ENCODE measurements at places on chromosomes 12 and 14.

- ATAC-seq, result no peak
Measured at GRCh38 chr14:82046512-82047226, 513.0 kb upstream of the SEL1L start.

- ATAC-seq, result no peak
Measured at GRCh38 chr14:99616832-99617800, 13.1 kb upstream of the CCDC85C start.

DNA sequence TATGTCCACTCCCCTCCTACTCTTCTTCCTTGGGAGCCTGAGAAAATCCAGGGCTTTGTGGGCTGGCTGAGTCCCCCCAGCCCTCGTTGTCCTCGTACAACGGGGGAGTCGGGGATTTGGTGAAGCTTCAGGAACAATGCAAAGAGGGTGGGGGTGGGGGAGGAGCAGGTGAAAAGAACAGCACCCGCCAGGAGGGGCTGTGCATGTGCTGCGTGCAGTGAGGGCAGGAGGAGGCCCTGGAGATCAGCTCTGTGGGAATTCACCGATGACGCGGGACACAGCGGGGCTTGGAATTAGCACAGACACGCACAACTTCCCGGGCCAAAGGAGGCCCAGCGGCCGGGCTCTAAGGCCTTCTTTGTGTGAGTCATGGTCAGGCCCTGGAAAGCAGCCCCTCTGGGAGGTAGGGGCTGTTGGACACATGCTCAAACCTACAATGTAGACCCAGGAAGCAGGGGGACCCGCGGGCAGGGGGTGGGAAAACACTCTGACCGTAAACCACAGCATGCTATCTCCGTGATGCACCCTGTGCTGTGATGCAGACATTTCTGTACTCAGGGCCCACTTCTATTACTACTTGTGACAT, 32.8 kb downstream of the RBM19 start:
- no peak for ATAC-seq

GRCh38 chr12:89051065-89051677, 301.1 kb downstream of the DUSP6 start:
- peak; percentile 90 for ATAC-seq

Measured in SK-N-SH treated with all-trans-retinoic acid at 6 μM for 48 hours (cell line).